ENCODE measurements at places on chromosomes 4 and X. TPM values are rescaled to one million over a fixed set of nuclear protein-coding genes. Genes with fewer than 3 reads are reported as not detected.

The CLNK gene
- not detected for total RNA-seq

DNA sequence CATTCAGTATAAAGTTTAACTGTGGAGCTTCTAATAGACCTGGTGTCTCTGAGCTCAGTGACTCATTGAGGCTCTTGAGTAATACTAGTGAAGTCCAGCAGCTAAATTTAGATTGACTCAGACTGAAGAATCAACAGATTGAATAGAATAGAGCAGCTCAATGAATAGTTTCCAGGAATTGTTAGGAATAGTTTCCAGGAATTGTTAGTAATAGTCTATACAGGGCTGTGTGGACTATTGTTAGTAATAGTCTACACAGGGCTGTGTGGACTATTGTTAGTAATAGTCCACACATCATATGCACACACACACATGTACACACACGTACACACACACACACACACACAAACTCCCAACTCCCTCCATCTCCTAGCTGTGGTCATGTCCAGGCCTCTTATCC, 3.0 kb downstream of the GIMD1 start:
- peak; percentile 92 for DNase-seq

DNA sequence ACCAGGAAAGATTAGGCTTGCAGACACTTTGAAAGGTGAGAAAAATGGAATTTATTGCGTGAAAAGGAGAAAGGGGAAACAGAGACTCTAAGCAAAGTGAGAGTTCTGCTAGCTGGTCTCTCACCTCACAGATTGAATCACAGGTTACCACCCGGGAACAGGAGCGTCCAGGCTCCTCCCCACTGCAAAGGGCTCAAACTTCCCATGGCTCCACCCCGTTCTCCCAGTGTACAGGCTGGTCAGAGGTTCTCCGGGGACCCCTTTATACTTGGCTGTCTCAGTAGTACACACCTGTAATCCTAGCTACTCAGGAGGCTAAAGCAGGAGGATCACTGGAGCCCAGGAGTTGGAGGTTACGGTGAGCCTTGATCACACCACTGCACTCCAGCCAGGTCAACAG, 44.0 kb upstream of the ABCG2 start:
- no peak for DNase-seq

The CLDN34 gene
- total RNA-seq: not detected

GRCh38 chrX:149198980-149199732, 305.9 kb downstream of the IDS start:
- DNase-seq: no peak

The TGIF2LX gene
- total RNA-seq: not detected

DNA sequence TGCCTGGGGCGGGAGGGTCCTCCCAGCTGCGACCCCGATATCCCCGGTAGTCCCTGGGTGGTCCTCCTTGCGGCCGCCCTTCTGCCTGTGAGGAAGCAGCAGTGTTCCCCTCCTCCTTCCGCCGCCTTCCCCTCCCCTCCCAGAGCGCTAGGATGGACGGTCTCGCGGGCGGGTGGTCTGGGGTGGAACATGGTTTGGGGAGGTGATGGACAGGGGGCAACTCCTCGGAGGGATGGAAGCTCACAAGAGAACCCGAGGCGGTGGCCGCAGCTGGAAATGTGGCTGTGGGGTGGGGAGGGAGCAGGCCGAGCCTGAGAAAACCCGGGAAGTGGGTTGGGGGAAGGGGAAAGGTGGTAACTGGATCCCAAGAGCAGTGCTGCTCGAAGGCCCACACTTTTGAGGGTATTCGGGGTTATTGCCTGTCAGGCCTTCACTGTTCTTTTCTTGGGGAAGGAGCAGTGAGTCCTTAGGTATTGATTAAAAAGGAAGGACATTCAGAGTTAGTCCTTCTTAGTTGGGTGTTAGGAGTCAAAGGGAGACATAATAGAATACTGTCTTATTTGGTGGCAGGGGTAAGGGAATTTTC, 581 bp downstream of the UBE2K start:
- DNase-seq: no peak

The CITED1 gene
- not detected for total RNA-seq

- no peak for DNase-seq
Measured at GRCh38 chrX:50081282-50081889, 119.4 kb downstream of the AKAP4 start.

- no peak for DNase-seq
Measured at GRCh38 chr4:189823591-189823990, 117.1 kb upstream of the FRG1 start.

DNA sequence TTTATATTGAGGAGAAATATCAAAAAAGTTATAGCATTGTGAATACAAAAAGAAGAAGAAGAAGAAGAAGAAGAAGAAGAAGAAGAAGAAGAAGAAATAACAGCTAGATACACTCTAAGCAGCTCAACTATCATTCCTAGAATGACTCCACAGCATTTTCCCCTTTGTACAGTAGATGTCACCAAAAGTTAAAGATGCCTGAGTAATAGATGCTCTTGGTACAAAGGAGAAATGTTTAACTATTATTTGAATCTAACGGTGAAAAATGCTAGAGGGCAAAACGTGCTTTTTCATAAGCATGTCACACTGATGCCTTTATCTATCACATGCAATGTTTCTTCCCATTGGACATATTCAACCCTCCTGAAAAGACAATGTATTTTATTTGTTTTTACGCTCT, 178.4 kb upstream of the GPRIN3 start:
- peak; percentile 41 for DNase-seq

The ZNF275 gene
- 13.1 TPM for total RNA-seq

The PABPC4L gene
- 2.2 TPM for total RNA-seq

DNA sequence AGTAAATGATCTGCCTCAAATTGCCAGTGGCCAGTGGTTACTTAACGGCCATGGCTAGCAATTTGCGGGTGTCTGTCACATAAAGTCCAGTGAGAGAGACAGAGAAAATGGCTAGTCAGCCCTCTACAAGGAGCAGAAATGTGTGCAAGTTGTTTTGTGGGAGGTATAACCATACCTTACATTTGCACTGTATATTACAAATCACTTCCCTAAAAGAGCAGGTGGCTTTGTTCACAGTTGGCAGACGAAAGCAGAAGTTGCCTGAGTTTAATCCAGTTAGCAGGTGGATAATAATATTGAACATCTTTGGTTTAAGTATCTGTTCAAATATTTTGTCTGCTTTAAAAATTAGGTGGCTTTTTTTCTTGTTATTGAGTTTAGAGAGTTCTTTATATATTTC, 15.6 kb downstream of the SRPX start:
- DNase-seq: no peak

DNA sequence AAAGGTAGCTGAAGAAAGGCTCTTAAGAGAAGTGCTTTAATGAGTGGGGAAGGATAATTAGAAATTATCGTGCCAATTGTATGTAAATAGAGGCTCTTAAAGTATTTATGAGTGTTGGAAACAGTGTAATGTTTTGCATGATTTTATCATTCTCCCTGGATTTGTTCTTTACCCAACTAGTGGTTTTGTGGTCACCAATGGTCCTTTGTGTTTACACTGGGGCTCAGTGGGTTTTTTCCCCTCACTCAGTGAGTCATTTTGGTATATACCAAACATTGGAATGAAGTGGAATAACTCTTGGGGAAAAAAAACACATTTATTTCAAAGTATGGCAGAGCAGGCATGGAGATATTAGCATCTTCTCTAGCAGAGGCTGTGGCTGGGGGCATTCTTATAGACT, 20.8 kb upstream of the LGI2 start:
- no peak for DNase-seq

DNA sequence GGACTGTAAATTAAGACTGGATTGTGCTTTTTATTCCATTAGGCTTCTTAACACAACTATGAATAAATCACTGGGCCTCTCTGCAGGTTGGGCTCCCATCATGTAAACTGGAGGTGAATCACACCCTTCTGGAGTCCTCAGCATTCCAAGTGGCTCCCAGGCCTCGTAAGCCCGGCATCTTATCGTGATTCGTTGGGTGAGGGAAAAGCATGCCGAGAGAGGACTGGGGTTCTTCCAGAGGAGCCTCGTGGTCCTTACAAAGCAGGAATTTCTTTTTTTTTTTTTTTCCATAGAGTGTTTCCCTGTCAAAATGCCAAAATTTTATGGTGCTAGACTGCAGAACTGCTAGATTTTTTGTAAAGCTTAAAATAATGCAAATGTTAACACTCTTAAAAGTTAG, 20.0 kb downstream of the CLDN22 start:
- DNase-seq: no peak

- DNase-seq: no peak
Measured at GRCh38 chrX:118779581-118779980, 44.0 kb upstream of the ZCCHC12 start.

The MAMLD1 gene
- total RNA-seq: 3.9 TPM
